Dorsolateral prefrontal cortex (tissue), 122 donors: ENCODE measurements at places on chromosomes 2 and 18. TPM values are rescaled to one million over a fixed set of nuclear protein-coding genes. Genes with fewer than 3 reads are reported as not detected.
A peak's percentile ranks its signal among the peaks of the same experiment; 100 is the strongest.

HOXD13 gene
- total RNA-seq: not detected

MARCO gene
- 2.3 TPM for total RNA-seq

GRCh38 chr2:163734881-163735684 is 725 bp downstream of the FIGN start:
- no peak for DNase-seq

- DNase-seq: no peak
Measured at GRCh38 chr2:140600116-140600515, 1530.7 kb downstream of the LRP1B start.

AQP12A gene
- not detected for total RNA-seq

- DNase-seq: no peak
Measured at GRCh38 chr2:127796389-127796788, 14.6 kb downstream of the WDR33 start.

GRCh38 chr2:100878000-100878791 is 58.3 kb downstream of the NPAS2 start:
- DNase-seq: no peak

- DNase-seq: no peak
Measured at GRCh38 chr2:227713291-227713690, 4.5 kb downstream of the SLC19A3 start.

DNA sequence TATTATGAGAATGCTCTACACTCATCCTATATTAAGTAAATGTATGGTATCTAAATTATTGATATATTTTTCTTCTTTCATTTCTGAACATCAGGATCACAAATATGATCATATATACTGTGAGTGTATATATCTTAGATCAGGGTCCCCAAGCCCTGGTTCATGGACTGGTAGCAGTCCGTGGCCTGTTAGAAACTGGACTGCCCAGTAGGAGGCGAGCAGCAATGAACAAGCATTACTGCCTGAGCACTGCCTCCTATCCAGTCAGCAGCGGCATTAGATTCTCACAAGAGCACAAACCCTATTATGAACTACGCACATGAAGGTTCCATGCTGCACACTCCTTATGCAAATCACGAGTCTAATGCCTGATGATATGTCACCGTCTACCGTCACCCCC is 1247.1 kb upstream of the NXPH2 start:
- DNase-seq: no peak

DNA sequence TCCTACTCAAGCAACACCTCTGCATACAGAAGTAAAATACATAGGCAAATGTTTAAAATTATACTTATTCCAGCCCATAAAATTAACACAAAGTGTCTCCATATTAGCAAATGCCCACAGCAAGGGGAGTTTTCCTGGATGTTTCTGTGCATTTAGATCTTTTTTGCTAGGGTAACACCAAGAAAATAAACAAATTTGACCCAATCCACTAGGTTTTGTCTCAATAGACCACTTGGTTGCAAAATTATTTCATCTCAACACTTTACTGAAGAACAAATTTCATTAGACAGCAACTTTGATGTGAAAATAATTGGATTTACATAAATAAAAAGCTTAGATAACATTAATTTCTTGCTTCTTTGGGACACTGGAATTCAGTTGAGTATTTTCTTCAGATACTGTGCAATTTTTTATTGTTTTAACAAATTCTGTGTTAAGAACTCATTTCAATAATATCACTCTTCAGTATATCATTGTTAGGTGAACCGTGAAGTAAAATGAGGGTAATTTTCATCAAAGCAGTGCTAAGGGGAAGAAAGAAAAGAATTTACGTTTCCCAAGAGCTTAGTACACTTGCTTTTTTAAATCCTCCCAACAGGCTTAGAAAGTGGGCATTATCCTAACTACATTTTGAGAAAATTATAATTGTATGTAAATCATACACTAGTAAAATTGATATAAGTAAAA is 133.5 kb upstream of the TTC39C start:
- no peak for DNase-seq

STK11IP gene
- 35.7 TPM for total RNA-seq

- DNase-seq: no peak
Measured at GRCh38 chr2:17791121-17791816, 25.0 kb upstream of the MSGN1 start.

DNA sequence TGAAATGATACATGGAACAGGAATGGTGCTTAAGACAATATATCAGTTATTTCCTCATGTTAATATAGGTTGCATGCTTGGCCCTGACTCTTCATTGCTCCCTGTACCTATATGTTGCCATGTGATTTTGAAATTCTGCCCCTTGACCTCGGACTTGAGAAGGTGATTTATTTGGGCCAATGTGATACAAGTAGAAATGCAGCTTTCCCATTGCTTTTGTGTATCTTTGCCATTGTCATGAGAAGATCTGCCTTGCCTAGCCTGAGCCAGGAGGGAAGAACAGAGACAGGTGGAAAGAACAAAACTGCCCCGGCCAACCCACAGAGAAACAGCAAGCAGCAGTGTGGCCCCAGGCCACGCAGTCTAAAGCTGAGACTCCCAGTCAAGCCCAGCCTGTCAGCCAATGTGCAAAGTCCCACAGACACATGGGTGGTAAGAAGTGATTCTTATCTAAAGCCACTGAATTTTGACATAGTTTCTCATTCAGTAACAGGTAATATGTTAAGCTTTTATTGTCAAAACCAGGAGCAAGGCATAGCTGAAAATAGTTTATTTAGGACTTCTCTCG is 245.7 kb upstream of the RND3 start:
- no peak for DNase-seq

RAB6D gene
- total RNA-seq: 1.4 TPM

DNA sequence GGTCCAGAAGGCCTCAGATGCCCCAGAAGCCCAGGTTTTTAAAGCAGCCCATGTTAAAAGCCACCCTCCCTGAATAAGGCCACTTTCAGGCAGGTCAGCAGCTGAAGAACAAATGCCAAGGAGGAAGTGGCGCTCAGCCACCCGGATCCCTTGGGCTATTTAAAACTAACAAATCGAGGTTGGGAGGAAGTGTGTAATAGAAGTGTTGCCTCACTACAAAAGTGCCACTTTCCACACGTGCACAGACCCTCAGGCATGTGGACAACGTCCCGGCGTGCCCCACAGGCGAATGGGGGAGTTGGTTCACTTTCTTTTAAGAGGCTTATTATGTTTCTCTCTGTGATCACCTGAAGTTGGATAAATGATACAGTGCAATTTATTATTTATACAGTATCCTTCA is 173.8 kb upstream of the SALL3 start:
- DNase-seq: no peak

DNA sequence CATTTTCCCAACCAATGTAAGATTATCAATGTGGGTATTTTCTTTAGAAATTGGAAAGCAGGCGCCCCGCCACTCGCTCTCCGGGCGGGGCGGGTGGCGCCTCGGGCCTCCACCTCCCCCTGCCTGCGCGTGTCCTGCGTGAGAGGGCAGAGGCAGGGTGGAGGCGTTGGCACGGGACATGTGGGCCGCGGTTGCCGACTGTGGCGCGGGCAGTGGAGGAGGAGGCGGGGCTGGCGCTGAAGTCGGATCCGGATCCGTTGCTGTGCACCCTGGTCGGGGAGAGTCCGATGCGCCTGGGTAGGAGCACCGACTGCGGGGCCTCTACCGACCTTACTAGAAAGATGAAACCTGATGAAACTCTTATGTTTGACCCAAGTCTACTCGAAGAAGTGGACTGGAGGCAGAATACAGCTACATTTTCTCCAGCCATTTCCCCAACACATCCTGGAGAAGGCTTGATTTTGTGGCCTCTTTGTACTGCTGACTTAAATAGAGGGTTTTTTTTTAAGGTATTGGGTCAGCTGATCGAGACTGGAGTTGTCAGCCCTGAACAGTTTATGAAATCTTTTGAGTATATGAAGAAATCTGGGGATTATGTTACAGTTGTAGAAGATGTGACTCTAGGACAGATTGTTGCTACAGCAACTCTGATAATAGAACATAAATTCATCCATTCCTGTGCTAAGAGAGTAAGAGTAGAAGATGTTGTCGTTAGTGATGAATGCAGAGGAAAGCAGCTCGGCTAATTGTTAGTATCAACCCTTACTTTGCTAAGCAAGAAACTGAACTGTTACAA is 37.9 kb downstream of the PMS1 start:
- no peak for DNase-seq

ANTXR1 gene
- total RNA-seq: 39.4 TPM

PLGLB2 gene
- 11.1 TPM for total RNA-seq

GRCh38 chr18:36724169-36724568 is 104.6 kb downstream of the TPGS2 start:
- no peak for DNase-seq

- no peak for DNase-seq
Measured at GRCh38 chr2:204415406-204416181, 129.7 kb upstream of the PARD3B start.

KCNG2 gene
- 0.76 TPM for total RNA-seq

AGXT gene
- not detected for total RNA-seq

SLC4A3 gene
- total RNA-seq: 55.5 TPM

- DNase-seq: no peak
Measured at GRCh38 chr2:75574106-75574505, 13.4 kb upstream of the EVA1A start.

DNA sequence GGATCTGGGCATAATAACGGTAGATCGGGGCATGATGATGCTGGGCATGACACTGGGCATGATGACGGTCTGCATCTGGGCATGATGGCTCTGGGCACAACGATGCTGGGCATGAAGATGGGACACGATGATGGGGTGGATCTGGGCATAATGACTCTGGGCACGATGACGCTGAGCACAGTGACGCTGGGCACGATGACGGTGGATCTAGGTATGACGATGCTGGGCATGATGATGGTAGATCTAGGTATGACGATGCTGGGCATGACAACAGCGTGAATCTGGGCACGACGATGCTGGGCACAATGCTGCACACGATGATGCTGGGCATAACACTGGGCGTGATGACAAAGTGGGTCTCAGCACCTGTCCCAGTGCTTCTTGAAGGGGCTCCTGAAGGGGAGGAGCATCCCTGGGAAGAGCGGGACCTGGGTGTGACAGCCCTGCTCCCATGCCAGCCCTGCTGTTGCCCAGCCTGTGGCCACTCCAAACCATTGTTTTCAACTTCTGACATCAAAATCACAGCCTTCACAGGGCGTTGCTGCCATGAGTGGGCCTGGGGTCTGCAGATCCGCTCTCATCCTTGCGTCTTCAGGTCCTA is 30.4 kb upstream of the ALLC start:
- peak; percentile 21 for DNase-seq

- no peak for DNase-seq
Measured at GRCh38 chr2:128290356-128290755, 28.3 kb downstream of the HS6ST1 start.

- DNase-seq: no peak
Measured at GRCh38 chr2:85242321-85242720, 85.5 kb downstream of the TGOLN2 start.

DNA sequence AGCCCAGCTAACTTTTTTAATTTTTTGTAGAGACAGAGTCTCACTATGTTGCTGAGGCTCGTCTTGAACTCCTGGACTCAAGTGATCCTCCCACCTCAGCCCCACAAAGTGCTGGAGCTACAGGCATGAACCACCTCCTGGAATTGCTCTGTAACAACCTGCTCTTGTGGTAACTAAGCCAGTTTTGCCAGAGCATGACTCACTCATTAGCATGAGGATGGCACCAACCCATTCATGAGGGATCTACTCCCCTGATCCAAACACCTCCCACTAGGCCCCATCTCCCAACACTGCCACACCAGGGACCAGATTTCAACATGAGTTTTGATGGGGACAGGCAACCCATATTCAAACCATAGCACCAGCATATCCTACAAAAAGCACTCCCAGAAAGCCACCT is 348.9 kb upstream of the RAB12 start:
- no peak for DNase-seq

DNA sequence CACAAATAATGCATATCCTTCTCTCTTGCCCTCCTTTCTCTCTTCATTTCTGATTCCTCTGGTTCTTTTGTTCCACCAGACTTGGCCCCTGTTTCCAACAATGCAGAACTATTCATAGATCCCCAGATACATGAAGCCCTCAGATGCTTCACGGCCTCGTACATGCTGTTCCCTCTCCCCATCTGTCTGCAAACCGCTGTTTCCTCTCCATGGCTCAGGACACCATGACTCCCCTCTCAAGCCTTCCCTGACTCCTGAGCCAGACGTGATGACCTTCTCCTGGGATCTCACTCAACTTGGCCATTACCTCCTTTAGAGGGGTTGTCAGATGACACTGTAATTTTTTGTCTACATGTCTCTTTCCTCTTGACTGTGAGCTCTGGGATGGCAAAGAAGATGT is 15.5 kb downstream of the NEB start:
- DNase-seq: no peak

DNA sequence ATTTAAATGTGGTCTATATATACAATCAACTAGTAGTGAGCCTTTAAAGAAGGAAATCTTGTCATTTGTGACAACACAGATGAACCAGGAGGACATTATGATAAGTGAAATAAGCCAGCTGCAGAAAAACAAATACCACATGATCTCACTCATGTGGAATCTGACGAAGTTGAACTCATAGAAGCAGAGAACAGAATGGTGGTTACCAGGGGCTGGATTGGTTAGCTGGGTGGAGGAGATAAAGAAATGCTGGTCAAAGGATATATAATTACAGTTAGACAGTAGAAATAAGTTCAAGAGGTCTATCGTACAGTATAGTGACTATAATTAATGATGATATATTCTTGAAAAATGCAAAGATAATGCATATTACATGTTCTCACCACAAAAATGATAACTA is 267.9 kb downstream of the FBXO15 start:
- DNase-seq: no peak

DNA sequence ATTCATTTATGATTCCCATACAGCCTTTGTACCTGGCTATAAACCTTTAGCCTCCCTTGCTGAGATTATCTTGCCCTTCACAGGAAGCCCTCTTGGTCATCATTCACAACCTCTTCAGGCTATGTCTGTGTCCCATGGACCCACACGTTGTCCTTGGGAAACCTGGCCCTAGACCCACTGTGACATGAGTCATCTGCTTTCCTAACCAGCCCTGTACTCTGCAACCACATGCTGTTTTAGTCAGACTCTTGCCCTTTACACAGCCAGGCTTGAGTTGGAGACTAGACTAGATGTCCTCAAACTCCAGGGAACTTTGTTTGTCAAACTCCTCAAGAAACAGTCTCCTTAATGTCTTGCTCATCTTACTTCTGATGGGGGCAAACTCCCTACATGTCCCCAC is 229.3 kb upstream of the ZSWIM2 start:
- no peak for DNase-seq

LOXL3 gene
- 6.7 TPM for total RNA-seq

DNA sequence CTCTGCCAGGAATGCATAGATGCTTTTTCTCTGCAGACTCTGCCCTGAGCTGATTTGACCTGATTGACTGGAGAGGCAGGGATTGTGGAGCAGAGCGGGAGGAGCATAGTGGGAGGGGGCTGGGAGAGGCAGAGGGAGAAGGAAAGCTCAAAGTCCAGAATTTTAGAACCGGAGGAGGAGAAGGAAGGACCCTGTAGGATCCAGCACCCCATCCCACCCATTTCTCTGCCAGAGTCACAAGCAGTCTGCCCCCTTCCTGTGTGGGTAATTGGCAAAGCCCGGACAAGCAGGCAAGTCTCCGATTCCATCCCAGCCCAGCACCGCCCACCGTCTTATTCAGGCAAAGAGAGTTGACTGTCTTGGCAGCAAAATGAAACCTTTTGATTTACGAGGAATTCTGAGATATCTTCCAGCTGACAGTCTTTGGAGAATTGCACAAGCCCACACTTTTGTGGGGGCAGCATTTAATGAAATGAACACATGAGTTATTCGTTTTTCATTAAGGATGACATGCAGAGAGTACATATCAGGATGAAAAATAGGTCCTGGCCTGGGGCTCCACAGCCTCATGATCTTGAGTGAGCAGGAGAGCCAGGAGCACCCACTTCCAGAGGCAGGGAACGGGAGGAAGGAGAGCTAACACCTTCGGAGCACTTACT is 103.1 kb downstream of the MCFD2 start:
- DNase-seq: no peak

MBOAT2 gene
- total RNA-seq: 67.2 TPM

TRIM43 gene
- total RNA-seq: not detected
